ENCODE measurements at places on chromosomes 7 and 10. TPM values are rescaled to one million over a fixed set of nuclear protein-coding genes. Genes with fewer than 3 reads are reported as not detected.

H2BK1 gene
- total RNA-seq = not detected

PPP1R17 gene
- total RNA-seq = not detected

UTF1 gene
- total RNA-seq = not detected

RET gene
- total RNA-seq = not detected

TFR2 gene
- 0.11 TPM for total RNA-seq

OR2A5 gene
- not detected for total RNA-seq

FAM171A1 gene
- 23.5 TPM for total RNA-seq

ITPRID1 gene
- not detected for total RNA-seq

DNA sequence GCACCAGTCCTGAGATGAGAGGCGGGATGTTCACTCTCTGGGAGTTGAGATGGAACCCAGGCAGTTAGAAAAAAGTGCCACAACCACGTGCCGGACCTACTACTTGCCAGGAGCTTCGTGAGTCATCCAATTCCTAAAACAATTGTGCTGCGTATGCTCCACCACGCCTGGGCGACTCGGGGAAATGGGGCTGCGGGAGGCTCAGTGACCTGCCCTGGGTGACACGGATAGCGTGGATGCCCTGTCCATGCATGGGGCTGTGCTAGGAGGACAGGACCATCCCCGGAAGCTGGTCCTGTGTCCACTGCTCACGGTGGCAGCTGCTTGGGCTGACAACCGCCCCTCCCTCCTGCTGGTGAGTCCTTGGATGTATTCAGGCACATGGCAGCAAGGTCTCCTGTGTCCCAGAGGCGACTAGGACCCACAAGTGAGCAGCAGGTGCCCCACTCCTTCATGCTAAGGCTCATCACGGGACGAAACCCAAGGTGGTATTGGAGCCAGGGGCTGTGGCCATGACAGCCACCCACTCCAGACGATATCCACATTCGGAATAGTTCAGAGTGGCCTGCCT, 90.4 kb downstream of the BMS1 start:
- no peak for DNase-seq

DNA sequence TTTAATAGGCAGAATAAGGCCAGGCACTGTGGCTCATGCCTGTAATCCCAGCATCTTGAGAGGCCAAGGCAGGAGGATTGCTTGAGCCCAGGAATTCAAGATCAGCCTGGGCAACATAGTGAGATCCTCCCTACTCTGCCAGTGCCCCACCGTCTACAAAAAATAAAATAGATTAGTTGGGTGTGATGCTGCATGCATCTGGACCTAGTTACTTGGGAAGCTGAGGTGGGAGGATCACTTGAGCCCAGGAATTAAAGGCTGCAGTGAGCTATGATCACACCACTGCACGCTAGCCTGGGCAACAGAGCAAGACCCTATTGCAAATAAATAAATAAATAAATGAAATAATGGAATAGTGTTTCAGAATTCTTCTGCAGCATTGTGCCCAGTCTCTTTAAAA, 16.2 kb downstream of the FAM200A start:
- DNase-seq = no peak

DNA sequence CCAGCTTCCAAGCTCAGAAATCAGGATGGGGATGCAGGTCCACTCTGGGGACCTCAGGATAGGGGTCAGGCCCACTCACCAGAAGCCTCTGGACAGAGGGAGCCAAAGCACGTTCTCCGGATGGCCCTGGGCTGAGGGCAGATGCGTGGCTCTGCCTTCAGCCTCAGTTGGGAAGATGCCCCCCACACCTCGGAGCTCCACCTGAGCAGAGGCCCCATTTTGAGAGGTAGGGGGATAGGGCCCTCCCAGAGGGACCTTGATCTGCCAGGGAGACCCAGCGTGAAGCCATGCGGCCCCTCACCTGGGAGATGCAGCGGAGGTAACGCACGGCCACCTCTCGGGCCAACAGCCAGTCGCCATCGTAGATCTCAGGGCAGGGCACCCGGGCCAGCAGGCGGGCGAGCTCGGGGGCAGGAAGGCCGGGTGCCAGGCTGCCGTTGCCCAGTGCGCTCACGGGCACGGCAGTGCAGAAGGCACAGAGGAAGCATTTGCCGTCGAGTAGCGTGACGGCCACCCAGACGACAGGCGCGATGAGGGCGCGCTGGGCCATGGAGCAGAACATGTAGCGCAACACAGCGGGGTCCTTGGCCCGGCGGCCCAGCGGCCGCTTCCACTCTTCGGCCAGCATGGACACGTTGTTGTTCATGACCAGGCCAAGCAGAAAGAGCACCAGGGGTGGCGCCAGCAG, 660 bp downstream of the CALHM1 start:
- DNase-seq = no peak

DNA sequence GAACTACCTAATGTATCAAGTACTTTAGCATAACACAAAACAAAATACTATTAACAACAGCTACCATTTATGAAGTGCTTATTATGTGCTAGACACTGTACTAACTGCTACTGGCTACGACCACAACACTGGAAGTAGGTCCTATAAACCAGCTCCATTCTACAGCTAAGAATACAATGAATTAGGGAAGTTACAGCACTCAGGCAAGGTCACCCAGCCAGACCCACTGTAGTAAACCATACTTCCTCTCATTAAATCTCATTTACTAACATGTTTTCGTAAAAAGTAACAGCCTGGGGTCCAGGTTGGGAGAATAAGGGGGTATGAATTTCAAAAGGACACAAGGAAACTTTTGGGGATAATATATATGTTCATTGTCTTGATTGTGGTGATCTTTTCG, 25.4 kb downstream of the NAPEPLD start:
- DNase-seq = no peak

DNA sequence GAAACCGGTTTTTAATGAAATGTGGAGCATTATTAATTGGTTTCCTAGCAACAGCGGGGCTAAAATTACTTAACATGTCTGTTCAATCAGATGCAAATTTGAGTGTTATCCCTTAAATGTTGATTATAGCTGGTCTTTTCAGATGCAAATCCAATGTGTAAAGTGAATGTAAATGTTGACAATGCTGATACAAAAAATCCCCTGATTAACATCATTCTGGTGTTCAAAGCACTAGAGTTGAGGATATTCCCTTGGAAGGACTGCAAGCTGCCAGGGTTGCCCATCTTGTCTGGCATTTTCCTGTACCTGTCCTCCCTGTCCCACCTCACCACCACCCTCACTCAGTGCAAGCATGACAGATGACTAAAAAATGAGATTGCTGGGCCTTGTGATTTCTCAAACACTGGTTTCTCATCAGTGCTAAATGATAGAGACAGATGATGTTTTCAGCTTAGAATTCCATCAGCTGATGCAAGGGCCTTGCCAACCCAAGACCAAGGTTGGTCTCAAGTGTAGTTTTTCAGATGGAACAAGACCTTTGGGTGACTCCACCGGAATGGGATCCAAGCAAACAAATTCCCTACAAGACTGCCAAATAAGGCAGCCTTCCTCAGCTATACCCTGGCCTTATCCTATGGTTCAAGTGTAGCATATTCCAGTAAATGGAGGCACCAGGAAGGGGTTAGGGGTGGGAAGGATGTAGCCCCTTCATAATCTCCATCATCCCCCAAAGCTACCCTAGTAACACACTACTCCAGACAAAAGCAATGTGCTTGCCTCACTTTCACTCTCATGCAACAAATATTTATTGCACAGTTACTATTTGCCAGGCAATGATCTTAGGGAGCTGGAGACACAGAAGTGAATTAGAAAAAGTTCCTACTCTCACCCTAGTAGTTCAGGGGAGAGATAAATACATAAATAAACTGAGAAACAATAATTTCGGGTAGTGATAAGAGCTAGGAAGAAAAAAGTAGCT, 54.9 kb downstream of the JAZF1 start:
- DNase-seq = peak; percentile 43

DNA sequence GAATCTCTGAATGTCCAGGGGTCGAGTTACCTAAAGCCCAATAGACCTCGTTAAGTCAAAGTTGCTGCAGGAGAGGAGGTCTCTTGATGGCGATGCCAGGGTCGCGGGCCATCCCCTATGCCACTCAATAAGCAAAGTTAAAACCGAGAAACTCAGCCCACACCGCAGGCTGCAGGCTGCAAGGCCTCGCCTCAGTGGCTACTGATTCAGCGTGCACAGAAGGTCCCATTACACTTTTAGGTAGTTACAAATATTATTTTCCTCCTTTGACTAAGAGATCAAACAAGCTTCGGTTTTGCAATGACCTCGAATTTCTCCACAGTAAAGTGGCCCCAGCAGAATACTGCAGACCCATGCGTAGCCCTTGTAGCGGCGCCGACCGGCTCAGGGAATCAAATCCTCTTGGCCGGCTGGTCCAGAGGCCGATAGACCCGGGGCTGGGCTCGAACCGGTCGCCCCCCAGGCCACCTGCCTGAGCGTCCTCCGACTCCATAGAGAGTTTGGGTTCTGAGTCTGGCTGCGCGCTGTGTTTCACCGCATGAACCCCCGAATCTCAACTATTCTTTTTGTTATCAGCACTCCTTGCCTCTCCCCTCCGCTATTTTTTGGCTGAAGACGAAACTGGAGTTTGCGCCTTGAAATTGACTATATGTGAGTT, 2.3 kb downstream of the C1QL3 start:
- DNase-seq = no peak

DNA sequence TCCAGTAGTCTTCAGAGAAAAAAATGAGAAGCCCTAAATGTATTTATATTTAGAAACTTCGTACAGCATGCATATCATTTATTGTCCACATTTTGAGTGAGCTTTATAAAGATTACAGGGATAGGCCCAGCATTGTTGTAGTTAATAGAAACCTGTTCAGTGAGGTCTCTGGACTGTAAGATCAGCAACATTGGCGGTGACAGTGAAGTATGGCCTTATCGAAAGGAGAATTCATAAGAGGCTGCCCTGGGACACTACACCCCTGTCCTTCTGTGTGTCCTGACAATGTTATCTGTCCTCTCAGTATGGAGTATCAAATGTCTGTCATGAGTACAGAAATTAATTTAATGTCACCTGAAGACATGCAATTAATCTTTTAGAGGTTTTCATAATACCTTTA, 57.2 kb downstream of the SHH start:
- no peak for DNase-seq

DNA sequence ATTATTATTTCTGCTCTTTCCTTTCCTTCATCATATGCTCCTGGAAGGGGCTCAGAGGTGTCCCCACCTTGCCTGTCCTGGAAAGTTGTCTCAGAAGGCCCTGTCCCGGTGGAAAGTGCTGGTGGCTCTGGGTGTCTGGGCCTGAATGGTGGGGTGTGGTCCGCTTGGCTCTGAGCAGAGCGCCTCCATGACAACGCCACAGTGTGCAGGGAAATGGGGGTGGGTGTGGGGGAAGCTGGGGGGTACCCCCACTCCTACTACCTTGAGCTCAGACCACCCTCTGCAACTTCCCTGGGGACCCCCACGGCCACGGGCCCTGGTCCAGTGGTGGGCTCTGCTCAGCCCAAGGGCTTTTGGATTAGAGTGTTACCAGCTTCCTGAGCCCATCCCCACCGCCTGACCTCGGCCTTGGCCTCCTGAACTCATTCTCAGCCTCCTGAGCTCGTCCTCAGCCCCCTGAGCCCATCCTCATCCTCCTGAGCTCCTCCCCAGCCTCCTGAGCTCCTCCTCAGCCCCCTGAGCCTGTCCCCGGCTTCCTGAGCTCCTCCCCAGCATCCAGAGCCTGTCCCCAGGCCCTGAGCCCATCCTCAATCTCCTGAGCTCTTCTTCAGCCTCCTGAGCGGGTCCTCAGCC, 106.4 kb upstream of the FAM20C start:
- no peak for DNase-seq

DNA sequence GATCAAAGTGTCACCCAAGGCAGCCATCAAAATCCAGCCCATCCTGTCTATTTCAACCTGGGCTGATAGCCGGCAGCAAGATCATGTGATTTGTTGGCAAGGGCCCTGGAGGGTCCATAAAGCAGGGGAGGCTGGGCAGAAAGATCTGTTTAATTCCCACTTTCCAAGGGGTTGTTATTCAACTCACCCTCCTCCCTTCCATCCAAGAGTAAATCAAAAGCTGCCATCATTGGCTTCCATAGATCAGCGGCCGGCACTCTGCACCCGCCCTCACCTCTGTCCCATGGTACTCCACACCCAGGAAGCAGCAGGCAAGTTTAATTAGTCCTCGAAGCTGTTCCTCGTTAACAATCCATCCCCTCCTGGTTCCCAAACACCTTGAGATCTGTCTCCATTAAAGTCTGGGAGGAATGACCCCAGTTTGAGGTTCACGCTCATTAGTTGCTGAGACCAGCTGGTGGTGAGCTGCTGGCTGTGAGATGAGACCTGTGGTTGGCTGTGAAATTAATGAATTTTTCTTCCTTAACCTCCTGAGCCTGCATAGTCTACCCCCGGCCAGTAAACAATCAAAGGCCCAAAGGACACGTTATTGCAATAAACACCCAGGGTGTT, 120.6 kb upstream of the CHST15 start:
- DNase-seq = no peak

DNA sequence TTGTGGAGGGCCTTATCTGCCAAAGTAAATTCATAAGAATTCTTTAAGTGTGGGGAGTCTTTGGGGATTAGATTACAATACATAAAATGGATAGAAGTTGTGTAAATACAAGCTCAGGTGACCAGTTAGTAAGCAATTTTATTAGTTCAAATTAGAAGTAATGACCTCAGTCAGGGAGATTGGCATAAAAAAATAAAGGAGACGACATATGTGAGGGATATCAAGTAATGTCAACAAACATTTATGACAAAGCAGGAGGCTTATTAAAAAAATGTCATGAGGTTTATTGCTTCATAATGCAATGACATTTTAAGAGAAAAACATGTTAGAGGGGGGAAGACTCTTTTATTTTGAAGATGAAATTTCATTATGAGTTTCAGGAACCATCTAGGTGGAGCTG, 1137.0 kb upstream of the PHF14 start:
- DNase-seq = no peak

GRCh38 chr7:18590744-18591340, 95.3 kb downstream of the HDAC9 start:
- DNase-seq = peak; percentile 74

DNA sequence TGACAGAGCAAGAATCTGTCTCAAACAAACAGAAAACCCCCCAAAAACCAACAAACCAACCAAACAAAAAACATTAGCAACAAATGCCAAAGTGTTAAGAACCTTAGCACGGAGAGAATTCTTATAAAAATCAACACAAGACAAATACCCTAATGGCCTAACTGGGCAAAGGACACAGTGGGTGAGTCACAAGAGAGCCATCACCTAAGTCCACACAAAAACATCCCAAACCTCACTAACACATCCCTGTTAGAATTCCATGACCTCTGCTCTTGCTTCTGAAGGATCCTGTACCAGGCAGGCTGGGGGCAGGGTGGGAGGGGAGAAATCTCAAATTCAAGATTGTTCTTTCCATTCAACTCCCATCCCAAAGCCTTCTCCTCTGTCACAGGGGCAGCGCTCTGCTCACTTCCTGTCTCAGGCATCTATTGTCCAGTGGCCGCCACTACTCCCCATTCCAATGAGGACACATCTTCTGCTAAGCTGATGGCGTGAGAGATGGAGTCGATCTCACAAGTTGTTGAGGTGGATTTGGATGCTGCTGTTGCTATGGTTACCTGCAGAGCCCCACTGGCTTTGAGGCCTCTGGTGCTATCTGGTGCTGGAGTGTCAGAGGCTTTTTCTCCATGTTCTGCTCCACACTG, 9.2 kb downstream of the IL15RA start:
- no peak for DNase-seq

All from GM23248 (cell line).